ENCODE measurements at places on chromosomes 2 and 18.

- no peak for DNase-seq
These were observed 17.2 kb downstream of the ME2 start for GRCh38 chr18:50896093-50896492.

DNA sequence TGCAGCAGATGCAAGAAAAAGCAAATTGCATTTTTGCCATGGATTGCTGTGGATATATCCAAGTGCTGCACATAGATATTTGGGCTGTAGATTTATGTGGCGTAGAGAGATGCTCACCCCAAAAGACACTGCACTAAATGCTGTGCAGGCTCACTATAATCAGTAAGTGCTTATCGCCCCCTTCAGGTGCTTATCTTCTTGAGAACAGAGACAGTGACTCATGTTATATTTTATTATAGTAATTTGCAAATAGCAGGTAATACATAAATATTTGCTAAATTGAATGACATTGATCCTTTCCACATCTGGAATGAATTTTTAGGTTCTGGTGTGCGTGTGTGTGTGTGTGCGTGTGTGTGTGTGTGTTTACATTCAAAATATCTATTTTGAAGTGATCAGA is 36.8 kb upstream of the PLEKHM3 start:
- no peak for DNase-seq

DNA sequence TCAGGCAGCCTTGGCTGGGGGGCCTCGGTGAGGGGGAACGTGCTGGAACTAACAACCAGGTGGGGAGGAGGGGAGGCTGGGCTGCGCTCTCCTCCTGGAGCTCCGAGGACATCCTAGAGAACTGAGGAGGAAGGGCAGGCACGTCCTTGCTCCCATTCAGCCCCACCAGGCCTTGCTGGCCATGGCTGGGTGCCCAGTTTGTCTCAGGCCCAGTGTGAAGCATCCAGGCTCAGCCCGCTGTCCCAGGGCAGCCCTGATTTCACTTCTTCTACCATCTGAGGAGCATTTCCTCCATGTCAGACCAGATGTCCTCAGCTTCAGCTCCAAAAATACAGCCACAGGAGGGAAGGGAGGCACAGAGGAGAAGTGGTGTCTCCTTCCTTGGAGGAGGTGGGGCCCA is 125.4 kb downstream of the CELF4 start:
- no peak for DNase-seq

GRCh38 chr2:46065152-46065551 is 232.1 kb upstream of the EPAS1 start:
- DNase-seq = no peak

DNA sequence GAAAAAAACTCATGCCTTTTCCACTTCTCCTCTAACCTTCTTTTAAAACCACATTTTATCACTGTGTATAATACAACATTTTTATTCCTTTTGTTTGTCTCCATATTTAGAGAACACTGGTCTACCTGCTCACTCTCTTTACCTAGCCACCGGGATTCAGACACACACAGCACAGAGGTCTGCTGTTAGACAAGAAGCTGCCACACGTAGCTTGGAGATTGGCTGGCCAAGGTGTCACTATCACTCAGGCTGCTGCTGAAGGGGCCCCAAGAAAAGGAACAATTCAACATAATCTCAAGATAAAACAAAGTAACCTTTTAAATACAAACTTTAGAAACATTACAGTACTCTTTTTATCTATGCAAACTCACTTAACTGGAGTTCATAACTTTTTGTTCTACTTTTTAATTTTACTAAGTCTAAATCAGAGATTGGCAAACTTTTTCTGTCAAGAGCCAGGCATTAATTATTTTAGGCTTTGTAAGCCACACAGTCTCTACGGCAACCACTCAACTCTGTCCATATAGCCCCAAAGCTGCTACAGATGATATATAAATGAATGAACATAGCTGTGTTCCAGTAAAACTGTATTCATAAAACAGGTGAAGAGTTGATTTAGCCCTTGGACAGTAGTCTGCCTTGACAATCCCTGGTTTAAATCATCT is 25.8 kb downstream of the FEZ2 start:
- no peak for DNase-seq

DNA sequence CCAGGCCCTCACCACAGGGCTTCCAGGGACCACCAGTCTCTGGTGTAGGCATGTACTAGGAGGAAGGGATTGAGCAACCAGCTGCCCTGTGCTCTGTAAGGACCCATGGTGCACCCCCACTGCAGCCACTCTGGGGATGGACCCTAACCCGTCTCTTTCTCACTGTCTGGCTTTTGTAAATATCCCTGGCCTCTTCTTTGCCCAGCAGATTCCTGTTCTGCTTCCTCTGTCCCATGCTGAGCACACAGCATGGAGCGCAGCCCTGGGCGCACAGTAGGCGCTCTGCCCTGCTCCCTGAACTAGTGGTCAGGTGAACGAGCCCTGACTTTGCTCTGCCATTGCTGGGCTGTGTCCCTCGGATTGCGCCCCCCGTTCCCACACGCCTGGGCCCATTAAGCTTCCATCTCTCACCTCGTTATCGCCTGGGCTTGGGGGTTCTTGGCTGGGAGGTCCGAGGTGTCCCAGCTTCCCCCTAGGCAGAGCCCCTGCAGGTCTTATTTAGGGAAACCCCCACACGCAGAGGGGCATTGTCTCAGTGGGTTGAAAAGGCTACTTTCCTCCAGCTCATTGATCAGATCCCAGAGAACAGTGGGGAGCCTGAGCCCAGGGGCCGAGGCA is 162.1 kb downstream of the MYCN start:
- no peak for DNase-seq

- DNase-seq = no peak
These were observed 181.9 kb downstream of the RTP5 start for GRCh38 chr2:242051463-242051862.

GRCh38 chr2:210620456-210620855 is 64.1 kb downstream of the CPS1 start:
- DNase-seq = no peak

- DNase-seq = no peak
These were observed 21.3 kb upstream of the NT5C1B start for GRCh38 chr2:18610651-18611050.

DNA sequence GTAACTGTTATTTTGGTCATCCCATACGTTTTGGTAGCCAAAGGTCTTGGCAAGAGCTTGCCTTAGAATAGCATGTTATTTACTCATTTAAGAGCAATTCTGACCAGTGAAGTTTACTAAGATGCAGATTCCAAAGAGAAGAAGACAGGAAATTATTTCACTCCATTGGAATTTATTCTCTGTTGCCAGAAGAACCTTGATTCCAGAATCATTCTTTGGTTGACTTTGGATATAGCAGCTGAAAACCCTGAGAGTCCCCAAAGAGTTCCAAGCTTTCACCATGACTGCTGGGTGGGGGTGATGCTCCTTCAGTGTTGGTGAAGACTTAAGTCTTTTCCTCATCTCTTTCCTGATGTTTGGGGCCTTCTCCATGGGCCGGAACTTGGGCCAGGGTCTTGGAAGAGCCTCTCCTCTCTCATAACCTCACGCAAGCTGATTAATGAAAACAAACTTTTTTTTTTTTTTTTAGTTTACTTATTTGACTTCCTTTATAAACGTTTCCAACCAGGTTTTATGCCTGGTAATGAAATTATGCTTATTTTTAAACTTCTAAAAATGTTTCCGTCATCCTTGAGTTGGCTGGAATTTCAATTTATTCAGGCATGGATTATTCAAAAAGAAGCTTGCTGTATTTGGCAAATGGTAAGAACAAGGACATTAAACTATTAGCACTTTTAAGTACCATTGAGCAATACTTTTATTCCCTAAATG is 192.0 kb downstream of the MTX2 start:
- DNase-seq = no peak

DNA sequence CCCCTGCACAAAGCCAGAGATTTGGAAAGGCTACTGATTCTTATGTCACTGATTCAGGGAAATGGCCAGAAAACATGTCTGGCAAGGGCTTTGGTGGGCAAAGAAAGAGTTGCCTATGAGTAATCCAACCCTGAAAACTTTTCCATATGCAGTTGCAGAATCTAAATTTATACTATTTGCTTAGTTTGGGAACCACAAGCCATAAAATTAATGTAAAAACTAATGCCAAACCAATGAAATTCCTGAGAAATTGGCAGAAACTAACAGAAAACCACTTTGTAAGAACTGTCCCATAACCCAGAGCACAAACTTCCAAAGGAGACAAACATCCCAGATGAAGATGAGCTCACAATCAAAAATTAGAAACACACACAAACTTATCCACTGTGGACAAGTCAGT is 48.8 kb downstream of the TCF4 start:
- DNase-seq = no peak

DNA sequence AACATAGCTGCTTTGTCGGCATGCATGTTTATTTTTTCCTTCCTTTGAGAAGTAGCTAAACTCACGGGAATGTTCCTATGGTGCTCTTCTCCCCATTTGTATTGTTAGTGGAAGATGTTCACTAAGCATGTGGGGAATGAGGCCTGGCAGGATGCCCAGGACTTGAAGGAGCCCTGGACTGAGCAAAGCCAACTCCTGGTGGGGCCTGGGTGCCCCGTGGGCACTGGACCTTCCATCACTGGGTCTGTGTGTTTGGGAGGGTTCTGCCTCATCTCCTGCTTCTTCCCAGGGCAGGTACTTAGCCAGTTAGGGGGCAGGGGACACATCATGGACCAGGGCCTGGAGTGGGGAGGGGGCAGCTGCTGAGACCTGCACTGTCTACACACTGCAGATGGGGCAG is 49.3 kb downstream of the ACAA2 start:
- no peak for DNase-seq

GRCh38 chr2:109523121-109523520 is 90.6 kb downstream of the SEPTIN10 start:
- no peak for DNase-seq

DNA sequence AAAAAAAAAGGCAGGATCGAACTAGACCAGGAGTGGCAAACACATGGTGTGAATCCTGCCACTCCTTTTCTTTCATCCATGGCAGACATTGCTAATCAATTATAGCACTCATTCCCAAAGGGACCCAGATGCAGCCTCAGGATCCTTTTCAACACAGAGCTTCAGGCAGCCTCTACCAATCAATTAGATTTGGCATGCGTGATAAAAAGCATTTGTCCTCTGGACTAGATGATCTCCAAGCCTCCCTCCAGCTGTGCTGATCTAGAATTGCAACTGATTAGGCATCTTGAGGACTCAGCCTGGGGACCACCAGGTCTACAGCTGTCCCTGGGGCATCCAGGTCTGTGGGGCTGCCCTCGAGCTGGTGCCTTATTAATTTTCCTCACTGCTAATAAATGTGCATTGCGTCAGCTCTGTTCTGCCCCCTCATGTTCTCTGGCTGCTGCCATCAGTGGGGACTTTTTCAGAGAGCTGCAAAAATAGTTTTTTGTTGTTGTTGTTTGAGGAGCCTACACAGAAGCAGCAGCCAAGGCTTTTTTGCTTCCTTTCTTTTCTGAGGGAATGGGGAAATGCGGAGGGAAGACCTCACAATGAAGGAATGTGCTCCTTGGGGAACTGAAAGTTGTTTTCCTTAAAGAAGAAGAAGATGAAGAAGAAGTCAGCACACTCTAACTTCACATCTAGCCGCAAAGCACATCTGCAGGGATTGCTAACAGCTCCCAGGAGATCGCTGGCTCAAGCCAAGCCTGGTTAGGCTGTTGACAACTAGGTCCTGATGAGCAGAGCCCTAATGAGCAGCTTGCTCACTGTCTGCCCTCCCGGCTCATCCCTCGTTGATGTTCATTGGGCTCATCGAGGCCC is 8.8 kb upstream of the ATOH8 start:
- DNase-seq = no peak

- no peak for DNase-seq
These were observed 14.4 kb downstream of the MGAT5 start for GRCh38 chr2:134268265-134268664.

GRCh38 chr2:189579585-189580186 is 900 bp downstream of the SLC40A1 start:
- DNase-seq = no peak

- DNase-seq = no peak
These were observed 197.3 kb downstream of the EIPR1 start for GRCh38 chr2:3180082-3180908.

- no peak for DNase-seq
These were observed 368.0 kb upstream of the RAB6C start for GRCh38 chr2:129611471-129611870.

DNA sequence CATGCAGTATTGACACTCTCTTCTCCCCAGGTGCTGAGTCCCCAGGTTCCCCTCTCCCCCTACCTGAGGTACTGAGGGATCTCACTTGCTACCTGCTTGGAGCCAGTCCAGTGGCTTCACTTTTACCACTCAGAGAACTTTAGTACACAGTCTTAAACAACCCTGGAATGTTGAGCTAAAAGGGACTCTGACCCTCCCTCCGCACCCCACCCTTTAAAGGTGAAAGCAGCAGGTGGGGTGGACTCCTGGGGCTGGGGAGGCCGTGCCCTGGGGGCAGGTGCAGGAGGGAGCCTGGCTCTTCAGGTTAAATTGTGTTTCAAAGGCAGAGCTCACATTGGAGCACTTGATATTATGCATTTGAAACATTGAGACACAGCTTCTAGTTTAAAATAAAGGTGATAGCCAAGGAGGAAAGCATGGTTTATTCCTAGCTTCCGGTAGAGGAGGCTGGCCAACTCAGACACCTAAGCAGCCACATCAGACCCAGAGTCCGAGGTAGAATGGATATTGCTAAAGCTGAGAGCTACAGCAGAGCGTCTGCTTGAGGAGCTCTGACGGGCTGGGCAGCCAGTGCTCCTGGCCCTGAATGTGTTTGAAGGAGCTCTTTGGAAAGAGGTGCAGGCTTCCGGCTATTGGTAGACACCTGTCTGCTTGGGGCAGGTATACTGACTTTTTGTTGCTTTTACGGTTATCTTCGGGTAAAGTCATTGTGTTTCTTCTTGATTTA is 196.4 kb downstream of the AGAP1 start:
- no peak for DNase-seq

DNA sequence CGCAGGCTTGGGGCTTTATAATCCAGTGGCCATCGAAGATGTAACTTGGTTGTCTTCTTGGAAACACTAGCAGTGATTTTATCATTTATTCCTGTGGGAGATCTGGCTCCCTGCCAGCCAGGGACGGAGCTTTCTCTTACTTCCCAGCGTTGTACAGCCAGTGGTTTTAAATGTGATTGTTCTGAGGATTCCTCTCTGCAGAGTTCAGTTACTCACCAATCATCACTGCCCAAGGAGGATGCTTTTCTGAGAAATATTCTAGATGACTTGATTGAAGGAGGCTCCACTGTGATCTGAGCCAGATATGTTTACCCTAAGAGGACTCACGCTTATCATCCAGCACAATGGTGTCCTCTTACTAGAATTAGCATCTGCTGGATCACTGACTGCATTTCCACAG is 744.3 kb downstream of the RNF144A start:
- DNase-seq = no peak

- DNase-seq = no peak
These were observed 52.6 kb downstream of the TACR1 start for GRCh38 chr2:75146606-75147332.

GRCh38 chr2:161952783-161953191 is 121.2 kb downstream of the DPP4 start:
- no peak for DNase-seq

DNA sequence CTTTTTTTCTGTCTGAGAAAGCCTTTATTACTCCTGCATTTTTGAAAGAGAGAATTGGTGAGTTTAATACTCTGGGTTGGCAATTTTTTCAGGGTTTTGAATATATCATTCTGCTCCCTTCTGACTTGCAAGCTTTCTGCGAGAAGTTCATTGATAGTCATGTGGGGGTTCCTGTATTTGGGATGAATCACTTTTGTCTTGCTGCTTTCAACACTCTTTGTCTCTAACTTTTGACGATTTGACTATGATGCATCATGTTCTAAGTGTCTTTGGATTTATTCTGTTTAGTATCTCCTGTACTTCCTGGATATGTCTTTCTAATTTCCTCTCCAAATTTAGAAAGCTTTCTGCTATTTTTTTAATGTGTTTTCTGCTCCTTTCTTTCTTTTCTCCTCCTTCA is 41.0 kb upstream of the SLC9A2 start:
- DNase-seq = no peak

Measured in activated effector memory CD4-positive, alpha-beta T cell treated with Interleukin-2 at 50 U/mL for 16 hours (primary cell).